ENCODE measurements at places on chromosomes 11 and 22. TPM values are rescaled to one million over a fixed set of nuclear protein-coding genes. Genes with fewer than 3 reads are reported as not detected.

ANO9 gene
- total RNA-seq, result 38.8 TPM

RAG1 gene
- total RNA-seq, result 0.37 TPM

KCNQ1OT1 gene
- total RNA-seq, result 0.16 TPM

IL17REL gene
- total RNA-seq, result 0.16 TPM

CCDC188 gene
- not detected for total RNA-seq

LRP4 gene
- 0.02 TPM for total RNA-seq

MS4A3 gene
- not detected for total RNA-seq

CSF2RB gene
- total RNA-seq, result 0.30 TPM

P2RX6 gene
- total RNA-seq, result 0.18 TPM

PATE2 gene
- not detected for total RNA-seq

OR52I2 gene
- total RNA-seq, result not detected

DNA sequence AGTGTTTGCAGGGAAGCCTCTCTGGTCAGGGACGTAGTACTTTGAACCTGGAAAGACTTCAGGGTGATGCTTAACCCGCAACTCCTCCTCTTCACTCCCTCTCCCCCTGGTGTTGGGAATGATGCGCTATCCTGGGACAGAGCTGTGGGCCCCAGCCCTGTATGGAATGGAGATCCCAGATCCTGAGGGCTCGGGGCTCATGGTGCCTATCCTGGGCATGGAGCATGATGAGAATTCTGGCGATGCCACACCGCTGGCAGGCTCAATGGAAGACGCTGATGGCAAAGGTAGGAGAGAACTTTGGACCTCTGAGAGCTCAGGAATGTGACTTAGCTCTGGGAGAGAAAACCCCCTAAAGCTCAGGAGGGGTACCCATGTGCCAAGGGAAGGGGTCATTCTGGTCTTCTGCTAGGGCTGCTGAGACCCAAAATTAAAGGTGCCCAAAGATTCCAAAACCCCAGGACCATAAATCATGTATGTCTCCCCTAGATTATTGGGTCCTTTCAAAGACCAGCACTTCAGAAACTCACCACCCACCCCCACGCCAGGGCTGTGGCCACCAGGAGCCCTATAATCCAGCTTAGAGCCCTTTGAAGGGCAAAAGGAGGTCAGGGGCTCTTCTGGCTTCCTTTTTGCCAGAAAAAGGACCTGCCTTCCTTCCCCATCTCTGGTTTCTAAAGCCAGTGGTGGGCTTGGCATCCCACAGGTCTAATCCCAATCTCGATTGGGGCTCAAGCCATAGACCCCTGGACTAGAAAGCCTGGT is 52.5 kb downstream of the BTG4 start:
- H3K36me3 ChIP-seq, result no peaks in the 10 kb centered on the region
- no peak overlapping the region for H3K27ac ChIP-seq
- peaks cover 2% of the 10 kb centered on the region for H3K4me1 ChIP-seq
- no peak for DNase-seq
- no peak overlapping the region for H3K4me3 ChIP-seq

GRCh38 chr11:107619926-107620325 is 29.0 kb downstream of the ELMOD1 start:
- H3K36me3 ChIP-seq, result no peaks in the 10 kb centered on the region
- no peak overlapping the region for H3K27ac ChIP-seq
- no peak overlapping the region for H3K4me3 ChIP-seq
- peaks cover 16% of the 10 kb centered on the region for H3K27me3 ChIP-seq

- no peak overlapping the region for H3K4me3 ChIP-seq
- no peaks in the 10 kb centered on the region for H3K27me3 ChIP-seq
- no peak overlapping the region for H3K27ac ChIP-seq
- no peak for DNase-seq
Observed at GRCh38 chr11:80815752-80816453, 1375.1 kb upstream of the TENM4 start.

GRCh38 chr22:32987081-32987631 is 71.0 kb downstream of the SYN3 start:
- DNase-seq, result no peak
- no peaks in the 10 kb centered on the region for H3K36me3 ChIP-seq
- H3K4me1 ChIP-seq, result no peaks in the 10 kb centered on the region
- no peak overlapping the region for H3K27ac ChIP-seq

- H3K36me3 ChIP-seq, result peaks cover 10% of the 10 kb centered on the region
- peaks cover 10% of the 10 kb centered on the region for H3K4me1 ChIP-seq
- no peaks in the 10 kb centered on the region for H3K27me3 ChIP-seq
- H3K4me3 ChIP-seq, result no peak overlapping the region
Observed at GRCh38 chr22:19799322-19800190, 39.0 kb downstream of the TBX1 start.

- H3K36me3 ChIP-seq, result peaks cover 39% of the 10 kb centered on the region
- no peak overlapping the region for H3K4me3 ChIP-seq
- peaks cover 39% of the 10 kb centered on the region for H3K4me1 ChIP-seq
- H3K27ac ChIP-seq, result no peak overlapping the region
Observed at GRCh38 chr11:14698771-14699170, 55.2 kb downstream of the PDE3B start.

DNA sequence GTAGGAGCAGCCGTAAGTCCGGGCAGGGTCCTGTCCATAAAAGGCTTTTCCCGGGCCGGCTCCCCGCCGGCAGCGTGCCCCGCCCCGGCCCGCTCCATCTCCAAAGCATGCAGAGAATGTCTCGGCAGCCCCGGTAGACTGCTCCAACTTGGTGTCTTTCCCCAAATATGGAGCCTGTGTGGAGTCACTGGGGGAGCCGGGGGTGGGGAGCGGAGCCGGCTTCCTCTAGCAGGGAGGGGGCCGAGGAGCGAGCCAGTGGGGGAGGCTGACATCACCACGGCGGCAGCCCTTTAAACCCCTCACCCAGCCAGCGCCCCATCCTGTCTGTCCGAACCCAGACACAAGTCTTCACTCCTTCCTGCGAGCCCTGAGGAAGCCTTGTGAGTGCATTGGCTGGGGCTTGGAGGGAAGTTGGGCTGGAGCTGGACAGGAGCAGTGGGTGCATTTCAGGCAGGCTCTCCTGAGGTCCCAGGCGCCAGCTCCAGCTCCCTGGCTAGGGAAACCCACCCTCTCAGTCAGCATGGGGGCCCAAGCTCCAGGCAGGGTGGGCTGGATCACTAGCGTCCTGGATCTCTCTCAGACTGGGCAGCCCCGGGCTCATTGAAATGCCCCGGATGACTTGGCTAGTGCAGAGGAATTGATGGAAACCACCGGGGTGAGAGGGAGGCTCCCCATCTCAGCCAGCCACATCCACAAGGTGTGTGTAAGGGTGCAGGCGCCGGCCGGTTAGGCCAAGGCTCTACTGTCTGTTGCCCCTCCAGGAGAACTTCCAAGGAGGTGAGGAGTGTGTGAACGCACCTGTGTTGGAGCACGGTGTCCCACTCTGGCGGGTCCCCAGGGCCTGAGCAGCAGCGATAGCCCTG is at the start of gene TAGLN:
Gene TAGLN (plus strand): TSS at position 318 of the 863 bp plus-strand sequence. CDS start 3,644 bp downstream, outside the sequence.
- no peaks in the 10 kb centered on the region for H3K27me3 ChIP-seq
- H3K4me1 ChIP-seq, result no peaks in the 10 kb centered on the region

GRCh38 chr22:38169116-38169515 is 12.5 kb downstream of the PLA2G6 start:
- no peak overlapping the region for H3K27ac ChIP-seq
- H3K4me3 ChIP-seq, result no peak overlapping the region
- peaks cover 12% of the 10 kb centered on the region for H3K36me3 ChIP-seq
- H3K27me3 ChIP-seq, result no peaks in the 10 kb centered on the region

GRCh38 chr11:1876361-1877063 is 15.2 kb downstream of the PRR33 start:
- peak; percentile 49 for DNase-seq
- no peaks in the 10 kb centered on the region for H3K36me3 ChIP-seq
- H3K27me3 ChIP-seq, result no peaks in the 10 kb centered on the region
- no peak overlapping the region for H3K4me3 ChIP-seq

DNA sequence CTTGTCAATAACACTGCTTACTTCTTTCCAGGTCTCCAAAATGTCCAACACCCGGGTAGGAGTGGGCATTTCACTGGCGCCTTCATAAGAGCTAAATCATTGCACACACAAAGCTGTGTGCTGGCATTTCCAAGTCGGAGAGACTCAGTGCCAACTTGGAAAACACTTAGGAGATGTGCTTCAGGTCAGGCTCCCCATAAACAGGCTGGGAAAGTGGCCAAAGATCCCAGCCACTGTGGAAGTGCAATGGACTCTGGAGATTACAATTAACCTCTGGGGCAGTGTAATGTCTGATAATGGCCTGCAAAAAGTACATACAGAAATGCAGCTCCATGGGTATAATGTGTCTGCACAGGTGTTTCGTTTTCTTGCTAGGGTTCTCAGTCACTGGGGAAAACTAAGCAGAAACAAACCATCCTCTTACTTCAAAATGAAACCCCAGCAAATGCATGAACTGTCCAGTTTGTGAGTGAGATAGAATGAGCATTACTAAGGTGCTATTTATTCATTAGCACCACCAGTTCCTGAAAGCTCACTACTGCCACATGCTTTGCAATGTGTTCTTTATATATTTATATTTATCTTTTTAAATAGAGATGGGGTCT is 79.0 kb downstream of the ABTB2 start:
- H3K27ac ChIP-seq, result no peak overlapping the region
- H3K27me3 ChIP-seq, result no peaks in the 10 kb centered on the region

- H3K36me3 ChIP-seq, result peaks cover 13% of the 10 kb centered on the region
- peaks cover 20% of the 10 kb centered on the region for H3K4me1 ChIP-seq
- peak; percentile 51 for DNase-seq
- peak within 1 kb of the TSS; percentile 97 for H3K27ac ChIP-seq
- H3K27me3 ChIP-seq, result no peaks in the 10 kb centered on the region
Observed at GRCh38 chr22:44180706-44181032, at the start of gene PARVG. Gene PARVG, plus strand, starts transcription at chr22:44180925. Its CDS starts 2,405 bp downstream, at chr22:44183330.

DNA sequence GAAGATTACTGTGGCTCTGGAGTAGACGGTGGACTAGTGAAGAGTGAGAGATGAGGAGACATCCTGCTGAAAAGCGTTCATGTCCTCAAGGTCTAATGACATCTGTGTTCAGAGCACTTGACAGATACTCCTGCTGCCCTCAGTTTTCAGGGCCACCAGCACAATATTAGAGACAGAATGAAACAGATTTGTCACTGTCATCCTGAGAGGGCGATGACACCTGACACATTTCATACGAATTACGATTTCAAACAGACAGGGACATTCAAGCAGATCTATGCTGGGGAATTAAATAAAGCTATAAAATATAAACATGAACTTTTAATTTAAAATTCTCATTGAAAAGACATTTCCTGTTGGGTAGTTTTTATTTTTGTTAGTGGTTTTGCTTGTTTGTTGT is 29.1 kb downstream of the SVIP start:
- peaks cover 4% of the 10 kb centered on the region for H3K27me3 ChIP-seq
- no peaks in the 10 kb centered on the region for H3K4me1 ChIP-seq
- H3K36me3 ChIP-seq, result no peaks in the 10 kb centered on the region
- no peak overlapping the region for H3K27ac ChIP-seq
- H3K4me3 ChIP-seq, result no peak overlapping the region

DNA sequence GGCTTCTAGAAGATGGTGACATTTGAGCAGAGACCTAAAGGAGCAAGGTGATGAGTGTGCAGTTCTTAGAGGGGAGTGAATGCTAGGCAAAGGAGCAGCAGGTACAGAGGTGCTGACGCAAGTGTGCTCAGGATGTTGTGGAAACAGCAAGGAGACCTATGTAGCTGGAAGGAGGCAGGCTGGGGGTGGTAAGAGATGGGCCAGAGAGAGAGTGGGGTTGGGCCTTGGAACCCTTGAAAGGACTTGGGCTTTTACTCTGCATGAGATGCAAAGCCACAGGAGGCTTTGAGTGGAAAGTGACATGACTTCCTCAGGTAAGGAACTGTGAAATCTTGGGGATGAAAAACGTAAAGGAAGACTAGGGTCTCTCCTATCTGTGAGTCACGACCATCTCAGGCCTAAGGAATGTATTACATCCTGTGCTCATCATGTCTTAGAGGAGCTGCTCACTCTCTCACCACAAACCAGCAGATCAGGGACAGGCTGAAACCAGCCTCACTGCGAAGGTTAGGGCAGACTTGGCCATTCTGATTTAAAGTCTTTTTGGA is 65.4 kb downstream of the MICAL2 start:
- peak overlapping the region; percentile 0 for H3K4me3 ChIP-seq
- peaks cover 73% of the 10 kb centered on the region for H3K4me1 ChIP-seq
- peaks cover 47% of the 10 kb centered on the region for H3K36me3 ChIP-seq
- H3K27ac ChIP-seq, result peak overlapping the region; percentile 94
- no peaks in the 10 kb centered on the region for H3K27me3 ChIP-seq

DNA sequence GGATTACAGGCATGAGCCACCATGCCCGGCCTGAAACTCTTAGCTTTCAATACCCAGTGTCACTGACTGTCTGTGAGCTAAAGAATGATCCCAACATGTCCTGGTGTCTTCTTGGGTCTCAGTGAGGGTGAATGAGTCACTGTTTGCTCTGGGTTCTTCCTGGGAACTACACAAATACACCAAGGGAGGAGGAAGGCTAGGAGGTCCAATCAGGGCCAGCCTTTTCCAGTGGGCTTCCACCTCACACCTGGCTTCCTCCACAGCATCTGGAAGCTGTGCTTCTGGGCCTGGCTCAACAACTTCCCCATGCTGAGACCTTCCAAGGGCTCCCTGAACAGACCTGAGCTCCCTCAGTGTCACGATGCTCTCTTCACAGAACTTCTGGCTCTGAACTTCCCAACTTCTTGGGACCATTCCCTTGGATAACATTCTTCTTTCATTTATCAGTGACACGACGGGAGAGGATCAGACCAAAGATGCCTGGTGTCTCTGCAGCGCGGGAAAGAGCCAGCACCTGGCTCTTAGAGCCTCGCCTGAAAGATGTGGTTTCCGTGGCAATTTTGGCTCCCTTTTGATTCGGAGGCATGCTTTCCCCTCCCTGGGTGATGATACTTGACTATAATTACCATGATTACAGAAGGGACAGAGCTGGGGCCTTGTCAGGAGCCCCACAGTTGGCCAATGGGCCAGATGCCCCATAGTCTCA is 22.3 kb upstream of the CHRM4 start:
- H3K4me3 ChIP-seq, result no peak overlapping the region
- H3K36me3 ChIP-seq, result peaks cover 22% of the 10 kb centered on the region
- H3K4me1 ChIP-seq, result peaks cover 16% of the 10 kb centered on the region
- no peaks in the 10 kb centered on the region for H3K27me3 ChIP-seq
- DNase-seq, result no peak

- H3K4me3 ChIP-seq, result no peak overlapping the region
- H3K27ac ChIP-seq, result no peak overlapping the region
- no peaks in the 10 kb centered on the region for H3K36me3 ChIP-seq
- H3K27me3 ChIP-seq, result no peaks in the 10 kb centered on the region
Observed at GRCh38 chr22:22816766-22817410, 70.7 kb upstream of the IGLL5 start.

All from activated CD4-positive, alpha-beta T cell treated with anti-CD3 and anti-CD28 coated beads for 36 hours (primary cell).